ENCODE measurements at places on chromosomes 6 and 20.

DNA sequence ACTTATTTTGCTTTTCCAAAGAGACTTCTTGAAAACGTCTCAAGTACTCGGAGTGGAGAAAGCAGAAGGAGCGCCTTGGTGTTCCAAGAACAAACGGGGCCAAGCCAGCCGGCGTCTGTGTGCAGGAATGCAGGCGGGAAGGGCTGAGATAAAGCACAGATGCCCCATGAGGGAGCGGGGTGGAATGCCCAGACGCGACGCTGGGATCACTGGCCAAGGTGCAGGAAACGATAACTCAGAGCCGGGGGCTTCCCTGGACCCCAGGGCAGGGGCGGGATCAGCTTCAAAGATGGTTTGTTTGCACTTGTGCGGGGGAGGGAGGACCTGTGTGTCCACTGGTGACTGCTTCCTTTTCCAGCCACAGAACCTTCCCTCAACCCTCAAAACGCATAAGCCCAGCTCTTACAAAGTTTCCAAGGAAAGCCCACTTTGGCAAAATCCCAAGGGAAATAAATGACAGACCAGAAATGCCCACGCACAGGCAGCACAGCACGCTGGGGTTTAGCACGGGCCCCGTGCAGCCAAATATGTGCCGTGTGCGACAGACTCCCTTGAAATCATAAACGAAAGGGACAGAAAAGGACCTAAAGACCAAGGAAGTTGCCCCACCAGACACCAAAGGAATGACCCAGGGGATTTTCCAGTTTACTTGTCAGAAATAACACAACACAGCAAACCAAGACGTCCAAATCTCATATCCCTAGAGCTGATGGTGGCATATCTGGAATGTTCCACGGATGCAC lies 113.9 kb downstream of the NFATC2 start:
- DNase-seq: no peak

DNA sequence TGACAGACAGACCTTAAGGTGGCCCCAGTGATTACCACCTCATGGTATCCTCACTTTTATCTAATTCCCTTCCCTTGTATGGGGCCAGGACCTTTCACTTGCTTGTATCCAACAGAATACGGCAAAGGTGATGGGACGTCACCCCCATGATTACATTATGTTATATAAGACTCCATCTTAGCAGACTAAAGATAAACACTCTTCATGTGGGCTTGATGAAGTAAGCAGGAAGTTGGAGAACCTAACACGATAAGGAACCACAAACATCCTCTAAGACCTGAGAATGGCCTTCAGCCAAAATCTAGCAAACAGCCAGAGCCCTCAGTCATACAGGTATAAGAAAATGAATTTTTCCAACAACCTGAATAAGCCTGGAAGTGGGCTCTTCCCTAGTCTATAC lies 8.0 kb downstream of the SLC17A3 start:
- DNase-seq: peak; percentile 80

DNA sequence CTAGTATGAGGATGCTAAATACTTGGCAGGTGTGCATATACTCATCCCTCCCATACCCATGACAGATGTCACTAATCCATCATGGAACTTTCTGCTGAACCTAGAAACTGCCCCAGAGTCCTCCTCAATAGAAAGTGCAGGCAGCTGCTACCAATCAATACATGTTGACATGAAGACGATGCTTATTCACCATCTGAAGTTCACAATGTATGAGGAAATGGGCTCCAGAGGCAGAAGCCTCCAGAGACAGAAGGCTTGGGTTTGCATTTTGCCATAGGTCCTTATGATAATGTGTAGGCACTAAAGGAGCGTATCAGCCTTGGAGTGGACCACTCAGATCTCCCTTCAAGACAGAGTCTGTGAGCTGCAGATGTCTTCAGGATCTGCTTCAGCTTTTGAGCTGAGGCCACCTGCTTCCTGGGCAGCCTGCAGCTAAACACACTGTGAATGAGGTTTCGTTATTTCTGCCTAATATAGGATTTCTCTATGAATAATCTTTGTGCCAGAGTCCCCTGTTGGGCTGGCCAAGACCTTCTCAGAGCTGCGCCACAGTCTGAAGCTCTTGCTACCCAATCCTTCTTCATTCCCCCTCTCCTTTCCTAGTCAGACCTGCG lies 7.5 kb upstream of the KIAA1755 start:
- DNase-seq: no peak

GRCh38 chr6:169707772-169708171 lies 5.8 kb downstream of the C6orf120 start:
- peak; percentile 78 for DNase-seq

DNA sequence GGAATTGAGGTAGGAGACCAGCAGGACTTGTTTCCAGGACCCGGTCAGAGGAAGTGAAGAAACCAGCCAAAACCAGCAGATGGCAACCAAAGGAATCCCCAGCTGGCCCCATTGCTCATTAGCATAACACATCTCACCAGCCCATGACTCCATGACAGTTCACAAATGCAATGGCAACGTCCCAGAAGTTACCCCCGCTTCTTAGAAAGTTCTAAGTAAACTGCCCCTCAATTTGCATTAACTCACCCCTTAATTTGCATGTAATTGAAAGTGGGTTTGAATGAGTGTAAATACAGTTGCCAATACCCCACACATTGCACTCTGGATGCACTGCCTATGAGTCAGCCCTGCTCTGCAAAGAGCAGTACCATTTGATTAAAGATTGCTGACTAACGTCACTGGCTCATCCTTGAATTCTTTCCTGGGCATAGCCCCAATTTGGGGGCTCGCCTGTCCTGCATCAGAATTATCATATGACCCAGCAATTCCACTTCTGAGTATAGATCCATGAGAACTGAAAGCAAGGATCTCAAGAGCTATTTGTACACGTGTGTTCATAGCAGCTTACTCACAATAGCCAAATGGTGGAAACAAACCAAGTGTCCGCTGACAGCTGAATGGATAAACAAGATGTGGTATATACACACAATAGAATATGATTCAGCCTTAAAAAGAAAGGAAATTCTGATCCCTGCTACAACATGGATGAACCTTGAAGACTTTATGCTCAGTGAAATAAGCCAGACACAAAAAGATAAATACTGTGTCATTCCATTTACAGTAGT lies 36.4 kb downstream of the MYLK4 start:
- DNase-seq: no peak

GRCh38 chr20:17619351-17620093 lies 49.6 kb downstream of the DSTN start:
- DNase-seq: no peak

DNA sequence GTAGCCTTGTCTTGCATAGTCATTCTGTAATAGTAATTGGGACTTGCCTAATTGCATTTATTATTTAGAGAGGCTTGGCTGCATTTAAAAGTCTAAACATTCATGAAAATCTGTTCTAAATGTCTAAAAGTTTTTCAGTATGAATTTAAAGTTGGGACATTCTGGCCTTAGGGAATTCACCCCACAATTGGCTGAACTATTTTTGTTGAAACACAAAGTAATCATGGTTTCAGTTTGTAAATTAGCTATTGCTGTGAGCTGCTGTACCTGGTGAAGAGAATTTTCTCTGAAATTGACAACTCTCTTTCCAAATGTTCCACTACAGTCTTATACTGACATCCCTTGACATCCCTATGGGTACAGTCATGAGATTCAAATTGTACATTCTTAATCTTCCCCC lies 253.0 kb downstream of the FARS2 start:
- no peak for DNase-seq

- DNase-seq: no peak
Observed at GRCh38 chr20:18224968-18225568, 63.3 kb upstream of the ZNF133 start.

- DNase-seq: no peak
Observed at GRCh38 chr6:34829137-34829536, 37.3 kb downstream of the BLTP3A start.

GRCh38 chr6:27605401-27606342 lies 132.8 kb upstream of the ZNF184 start:
- DNase-seq: peak; percentile 30

DNA sequence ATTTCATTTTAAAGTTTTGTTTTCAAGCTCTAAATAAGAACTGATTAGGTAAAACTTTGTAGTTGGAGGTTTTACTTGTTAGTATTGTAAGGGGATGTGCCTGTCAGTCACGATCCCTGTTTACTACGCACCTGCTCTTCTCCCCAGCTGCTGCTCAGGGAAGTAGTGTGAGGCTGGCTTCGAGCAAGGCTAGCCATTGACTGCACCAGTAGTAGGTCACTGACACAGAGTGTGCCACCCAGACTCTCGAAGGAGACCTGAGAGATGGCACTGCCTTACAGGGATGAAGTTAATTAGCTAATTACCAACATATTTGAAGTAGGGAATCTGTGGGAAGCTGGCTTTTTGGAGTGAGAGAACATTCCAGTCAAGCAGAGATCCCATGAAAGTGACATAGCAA lies 89.2 kb downstream of the DNAH8 start:
- DNase-seq: no peak

- DNase-seq: no peak
Observed at GRCh38 chr6:150773969-150774368, 91.5 kb upstream of the MTHFD1L start.

GRCh38 chr6:127918506-127919427 lies 17.9 kb upstream of the THEMIS start:
- DNase-seq: no peak

- no peak for DNase-seq
Observed at GRCh38 chr6:166563200-166563599, 23.3 kb downstream of the RAMACL start.

DNA sequence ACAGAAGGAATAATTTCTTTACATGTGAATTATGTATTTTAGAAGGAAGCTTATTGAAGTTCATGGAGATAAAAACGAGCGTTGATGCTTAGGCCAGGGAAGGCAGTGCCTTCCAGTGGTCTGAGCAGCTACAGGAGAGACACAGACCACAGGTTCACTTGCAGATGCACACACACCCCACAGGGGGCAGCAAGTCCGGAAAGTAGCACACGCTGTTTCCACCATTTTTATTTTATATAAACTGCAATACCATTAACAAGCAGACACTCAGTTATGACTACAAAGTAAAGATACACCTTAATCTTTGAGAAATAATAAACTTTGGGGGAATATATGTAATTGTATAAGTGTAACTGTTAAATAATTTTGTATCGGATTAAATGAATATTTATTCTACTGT lies 13.5 kb upstream of the DACT2 start:
- DNase-seq: peak; percentile 45

DNA sequence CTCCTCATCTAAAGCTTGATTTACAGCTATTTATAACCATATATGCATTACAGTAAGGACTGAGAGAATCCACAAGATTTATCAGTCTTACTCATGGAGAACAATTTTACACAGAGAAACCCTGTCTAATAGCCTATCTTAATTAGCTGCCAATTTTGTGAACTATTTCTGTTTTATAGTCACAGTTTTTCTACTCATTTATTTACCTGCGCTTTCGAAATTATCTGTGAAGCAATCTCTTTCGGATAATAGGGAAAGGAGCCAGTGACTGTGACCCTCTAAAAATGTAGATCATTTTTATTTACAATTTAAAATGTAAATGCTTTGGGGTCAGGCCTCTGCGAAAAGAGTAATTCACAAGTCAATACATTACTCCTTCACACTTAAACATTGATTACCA lies 98.1 kb downstream of the TSHZ2 start:
- no peak for DNase-seq

GRCh38 chr6:87806099-87806498 lies 104.1 kb upstream of the AKIRIN2 start:
- DNase-seq: no peak

DNA sequence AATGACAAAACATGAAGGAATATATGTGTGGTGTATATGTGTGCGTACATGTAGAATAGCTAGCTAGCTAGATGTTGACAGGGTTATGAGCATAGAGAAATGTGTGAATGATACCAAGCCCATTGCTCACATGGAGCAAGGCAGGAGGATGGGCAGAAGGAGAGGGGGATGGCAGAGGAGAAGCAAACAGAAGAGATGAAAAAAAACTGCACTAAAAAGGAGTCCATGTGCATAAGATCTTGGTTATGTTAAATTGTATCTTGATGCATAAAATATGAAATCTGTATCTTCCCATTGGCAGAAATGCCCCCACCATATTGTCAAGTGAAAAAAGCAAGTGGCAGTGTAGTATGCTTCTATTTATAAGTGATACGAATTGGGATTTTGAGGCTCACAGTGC lies 125.1 kb downstream of the PRND start:
- no peak for DNase-seq

GRCh38 chr6:39204646-39205244 lies 24.5 kb downstream of the KCNK5 start:
- no peak for DNase-seq

DNA sequence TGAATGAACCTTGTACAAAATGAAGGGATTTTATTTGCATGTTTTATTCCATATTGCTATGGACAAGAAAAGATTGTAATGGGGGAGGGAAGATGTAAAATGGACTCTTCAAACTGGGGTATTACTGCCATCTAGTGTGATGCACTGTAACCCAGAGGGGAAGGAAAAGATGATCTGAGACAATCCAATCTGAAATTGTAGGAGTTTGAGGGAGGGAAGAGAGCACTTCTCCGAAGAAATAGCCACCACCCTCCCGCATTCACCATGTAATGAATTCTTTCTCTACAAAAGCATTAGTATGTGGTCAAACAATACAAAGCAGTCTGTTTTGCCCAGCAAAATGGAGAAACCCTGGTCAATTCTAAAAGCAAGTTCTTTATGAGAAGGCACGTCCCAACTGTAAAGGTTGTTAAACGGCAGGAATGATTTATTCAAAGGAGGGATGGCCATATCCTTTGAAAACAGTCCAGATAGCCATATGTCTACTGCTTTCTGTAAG lies 679.5 kb upstream of the NRSN1 start:
- DNase-seq: no peak

- no peak for DNase-seq
Observed at GRCh38 chr6:108686896-108687295, 126.2 kb downstream of the FOXO3 start.

DNA sequence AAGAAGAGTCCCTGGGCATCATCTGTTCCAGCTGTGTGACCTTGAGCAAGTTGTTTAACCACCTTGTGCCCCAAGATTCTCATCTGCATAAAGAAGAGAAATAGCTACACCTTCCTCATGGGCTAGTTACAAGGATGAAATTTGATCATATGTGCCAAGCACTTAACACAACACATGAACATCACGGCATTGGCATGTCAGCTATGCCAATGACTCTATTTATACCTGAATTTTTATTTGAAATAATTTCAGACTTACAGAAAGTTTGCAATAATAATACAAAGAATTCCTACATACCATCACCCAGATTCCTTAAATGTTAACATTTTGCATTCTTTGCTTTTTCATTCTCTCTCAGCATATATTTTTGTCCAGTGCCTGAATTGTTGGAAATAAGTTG lies 21.0 kb upstream of the TCF15 start:
- no peak for DNase-seq

- DNase-seq: no peak
Observed at GRCh38 chr20:23080521-23080920, 5.6 kb downstream of the CD93 start.

DNA sequence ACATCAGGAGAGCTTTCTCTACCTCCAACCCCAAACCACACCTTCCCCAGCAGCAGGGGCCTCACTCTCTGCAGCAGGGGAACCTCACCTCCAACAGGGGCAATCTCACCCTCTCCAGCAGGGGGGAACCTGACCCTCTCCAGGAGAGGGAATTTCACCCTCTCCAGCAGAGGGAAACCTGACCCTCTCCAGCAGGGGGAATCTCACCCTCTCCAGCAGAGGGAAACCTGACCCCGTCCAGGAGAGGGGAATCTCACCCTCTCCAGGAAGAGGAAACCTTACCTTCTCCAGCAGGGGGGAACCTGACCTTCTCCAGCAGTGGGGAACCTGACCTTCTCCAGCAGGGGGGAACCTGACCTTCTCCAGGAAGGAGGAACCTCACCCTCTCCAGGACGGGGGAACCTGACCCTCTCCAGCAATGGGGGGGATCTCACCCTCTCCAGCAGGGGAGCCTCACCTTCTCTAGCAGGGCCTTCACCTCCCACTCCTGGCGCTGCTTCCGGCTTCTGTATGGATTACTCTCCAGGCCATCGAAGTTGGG lies 3.1 kb downstream of the B3GALT4 start:
- DNase-seq: peak; percentile 67
